Naive thymus-derived CD8-positive, alpha-beta T cell (primary cell): ENCODE measurements at places on chromosomes 5 and 9.

GRCh38 chr9:106590759-106591505 lies 272.0 kb upstream of the ZNF462 start:
- DNase-seq = no peak

- DNase-seq = no peak
Measured at GRCh38 chr5:81825237-81825636, 74.3 kb upstream of the SSBP2 start.

DNA sequence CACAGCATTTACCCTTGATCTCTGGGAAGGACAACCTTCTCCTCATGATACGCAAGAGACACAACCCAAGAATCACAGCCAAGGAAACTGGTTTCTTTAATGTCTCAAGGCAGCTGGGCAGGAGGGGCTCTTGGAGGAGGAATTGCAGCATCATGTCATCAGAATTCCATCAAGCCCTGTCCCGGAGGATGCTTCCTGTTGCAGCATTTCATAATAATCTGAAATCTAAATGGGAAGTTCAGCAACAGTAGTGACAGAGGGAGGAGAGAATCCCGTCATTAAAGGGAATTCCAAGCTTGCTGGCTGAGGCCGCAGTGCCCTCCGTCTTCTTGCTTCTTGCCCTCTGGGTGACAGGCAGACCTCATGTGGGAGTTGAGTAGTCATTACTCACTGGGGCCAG lies 192.7 kb downstream of the TENT4A start:
- DNase-seq = no peak

DNA sequence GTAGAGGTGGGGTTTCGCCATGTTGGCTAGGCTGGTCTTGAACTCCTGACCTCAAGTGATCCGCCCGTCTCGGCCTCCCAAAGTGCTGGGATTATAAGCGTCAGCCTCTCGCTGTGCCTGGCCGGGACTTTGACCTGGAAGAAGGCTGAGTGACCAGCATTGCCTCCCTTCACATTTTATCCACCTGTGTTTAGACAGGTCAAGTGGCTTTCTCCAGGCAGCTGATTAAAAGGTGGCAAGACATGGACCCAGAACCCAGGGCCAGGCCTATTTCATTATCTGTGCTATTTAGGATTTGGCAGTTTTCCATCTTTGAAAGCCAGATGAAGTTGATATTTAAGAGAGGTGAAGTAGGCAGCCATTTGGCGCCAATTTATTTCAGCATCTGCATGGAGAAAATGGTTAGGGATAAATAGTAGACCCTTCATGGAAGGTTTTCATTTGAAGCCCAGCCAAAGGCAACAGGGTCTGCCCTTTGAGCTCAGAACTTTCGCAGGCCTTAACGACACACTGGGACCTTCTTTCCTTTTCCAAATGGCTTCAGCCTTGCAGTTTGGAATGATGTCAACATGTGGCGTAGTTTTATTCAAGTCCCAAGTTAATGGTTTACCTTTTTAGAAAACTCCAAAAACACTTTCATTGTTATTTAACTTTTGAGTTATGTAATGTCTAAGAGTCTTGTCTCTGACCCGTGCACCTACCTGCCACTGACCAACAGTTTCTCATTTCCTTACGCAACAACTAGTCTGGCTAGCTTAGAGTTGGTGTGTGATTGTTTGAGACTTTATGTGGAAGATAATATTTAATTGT lies 8.4 kb downstream of the DAPK1 start:
- DNase-seq = no peak

DNA sequence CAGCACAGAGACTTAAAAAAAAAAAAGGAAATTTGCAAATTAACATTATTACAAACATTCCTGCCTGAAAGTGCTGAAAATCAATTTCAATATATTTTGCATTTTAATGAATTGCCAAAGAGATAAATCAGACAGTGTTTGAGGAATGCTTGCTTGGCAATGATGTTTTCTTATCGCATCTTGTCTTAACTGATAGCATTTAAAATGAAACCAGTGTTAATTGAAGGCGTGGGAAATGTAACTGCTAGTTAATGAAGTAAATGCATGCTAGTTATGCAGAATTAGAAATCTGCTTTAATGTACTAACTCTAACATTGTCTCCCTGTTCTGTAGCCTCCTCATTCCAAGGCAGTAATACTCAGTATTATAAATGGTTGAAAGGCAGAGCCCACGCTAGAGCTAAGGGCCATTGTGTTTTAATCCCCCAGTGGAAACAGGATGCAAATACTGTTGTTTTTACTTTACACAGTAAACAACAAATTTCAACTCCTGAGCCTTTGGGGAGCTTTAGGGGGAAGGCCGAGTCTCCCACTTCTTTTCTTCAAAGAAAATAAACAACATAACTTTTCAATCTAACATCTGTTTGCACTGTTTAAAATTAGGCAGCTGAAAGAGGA lies 586.9 kb downstream of the TLE4 start:
- DNase-seq = no peak

- DNase-seq = peak; percentile 35
Measured at GRCh38 chr5:141084487-141084989, 9.9 kb upstream of the PCDHB2 start.

GRCh38 chr5:134440201-134440755 lies 28.6 kb upstream of the CDKN2AIPNL start:
- DNase-seq = no peak

DNA sequence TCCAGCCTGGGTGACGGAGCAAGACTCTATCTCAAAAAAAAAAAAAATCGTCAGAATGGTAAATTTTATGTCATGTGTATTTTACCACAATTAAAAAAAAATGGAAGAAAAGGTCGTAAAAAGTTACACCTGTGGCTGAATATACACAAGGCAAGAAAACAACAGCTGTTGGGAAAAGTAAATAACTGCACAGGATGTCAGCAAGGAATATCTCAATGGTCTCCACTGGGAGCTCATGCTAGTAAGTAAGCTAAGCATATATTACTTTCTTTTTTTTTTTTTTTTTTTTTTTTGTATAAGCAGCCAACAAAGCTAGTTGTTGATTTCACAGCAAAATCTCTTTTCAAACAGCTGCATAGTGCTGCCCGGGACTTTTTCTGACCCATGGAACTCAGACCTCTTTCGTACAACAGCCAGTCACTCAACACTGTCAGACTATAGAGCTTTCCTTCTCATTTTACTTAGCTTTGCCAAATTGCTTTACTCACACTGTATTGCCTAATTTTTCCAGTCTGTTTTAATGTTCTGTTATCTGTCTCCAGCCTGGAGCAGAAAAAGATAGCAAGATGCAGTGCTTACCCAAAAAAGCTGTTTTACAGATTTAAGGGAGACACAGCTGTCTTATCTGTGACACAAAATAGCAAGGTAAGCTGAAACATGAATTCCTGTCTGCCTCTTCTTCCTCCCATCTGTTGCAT lies 175.9 kb downstream of the ENC1 start:
- no peak for DNase-seq

- DNase-seq = no peak
Measured at GRCh38 chr5:72453246-72453775, 53.9 kb downstream of the ZNF366 start.

GRCh38 chr9:27940535-27940934 lies 367.3 kb upstream of the C9orf72 start:
- no peak for DNase-seq
